ENCODE measurements at places on chromosomes 3 and 15. TPM values are rescaled to one million over a fixed set of nuclear protein-coding genes. Genes with fewer than 3 reads are reported as not detected.

IQCH gene
- 5.0 TPM for total RNA-seq

FANCI gene
- 5.6 TPM for total RNA-seq

KLHL40 gene
- total RNA-seq: not detected

LMCD1 gene
- total RNA-seq: 40.1 TPM

FAM107A gene
- total RNA-seq: under 0.01 TPM

UBA7 gene
- 50.1 TPM for total RNA-seq

Data from fibroblast of lung (primary cell).